Placental pericyte (primary cell): ENCODE measurements at places on chromosomes 12 and 14. TPM values are rescaled to one million over a fixed set of nuclear protein-coding genes. Genes with fewer than 3 reads are reported as not detected.

The SERPINA12 gene
- not detected in 2 replicates for total RNA-seq

The PARPBP gene
- 1.5 and 31.2 TPM in 2 replicates for total RNA-seq

The KDM5A gene
- 54.1 and 66.3 TPM in 2 replicates for total RNA-seq

The CLMN gene
- total RNA-seq: 0.14 and 2.6 TPM in 2 replicates

The TMEM121 gene
- total RNA-seq: 3.3 and 5.7 TPM in 2 replicates

The MAP1LC3B2 gene
- total RNA-seq: 0.86 and 2.0 TPM in 2 replicates

The IL26 gene
- total RNA-seq: not detected in 2 replicates

The DNAI7 gene
- total RNA-seq: 0.22 TPM in 1 of 2 replicates, not detected in the other

The SLC6A13 gene
- not detected in 2 replicates for total RNA-seq

The NAB2 gene
- 30.2 and 62.3 TPM in 2 replicates for total RNA-seq

The KLC1 gene
- total RNA-seq: 213 and 281 TPM in 2 replicates

The LRFN5 gene
- 0.22 and 3.6 TPM in 2 replicates for total RNA-seq

The TAS2R8 gene
- 0.43 TPM in 1 of 2 replicates, not detected in the other for total RNA-seq

The CCDC197 gene
- total RNA-seq: not detected in 2 replicates

The OR4E2 gene
- total RNA-seq: not detected in 2 replicates

The APOF gene
- not detected in 2 replicates for total RNA-seq

The RPGRIP1 gene
- 0.22 and 0.29 TPM in 2 replicates for total RNA-seq

The SSTR1 gene
- 10.3 and 11.0 TPM in 2 replicates for total RNA-seq

The TRPV4 gene
- total RNA-seq: 0.44 and 0.57 TPM in 2 replicates
